NCI-H1694 treated with DMSO at 0.1 percent for 48 hours (cell line): ENCODE measurements at places on chromosomes 2 and 18.

DNA sequence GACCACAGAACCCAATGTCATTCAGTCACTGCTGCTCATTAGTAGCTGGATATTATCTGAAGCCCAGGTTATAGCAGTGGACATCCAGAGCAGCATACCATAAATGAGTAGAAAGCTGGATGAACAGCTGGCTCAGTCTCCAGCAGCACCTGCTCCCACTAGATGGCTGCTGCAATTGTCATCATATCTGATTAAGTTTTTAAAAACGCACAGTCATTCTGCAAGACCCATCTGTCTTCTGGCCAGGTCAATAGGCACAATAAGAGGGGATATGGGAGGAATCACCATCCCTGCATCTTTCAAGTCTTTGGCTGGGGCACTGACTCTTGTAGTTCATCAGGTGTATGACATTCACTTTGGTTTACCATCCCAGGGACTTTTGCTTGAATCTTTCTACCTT is 55.1 kb upstream of the XDH start:
- no peak for DNase-seq

DNA sequence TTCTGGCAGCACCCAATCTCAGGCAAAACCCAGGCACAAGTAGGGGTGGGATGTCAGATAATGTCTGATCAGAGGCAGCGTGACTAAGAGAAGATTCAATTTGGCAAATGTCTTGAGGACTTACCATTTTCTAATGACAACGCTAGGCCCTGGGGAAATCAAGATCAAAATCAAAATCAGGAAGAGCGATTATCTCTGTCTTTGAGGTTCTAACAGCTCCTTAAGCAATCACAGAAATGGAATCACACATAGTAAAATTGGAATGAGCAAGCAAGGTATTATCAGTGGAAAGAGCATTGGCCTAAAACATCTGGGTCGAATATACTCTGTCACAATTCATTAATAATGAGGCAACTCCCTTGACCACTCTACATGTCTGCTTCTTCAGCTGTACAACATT is 8.6 kb upstream of the SERPINB2 start:
- DNase-seq: no peak

DNA sequence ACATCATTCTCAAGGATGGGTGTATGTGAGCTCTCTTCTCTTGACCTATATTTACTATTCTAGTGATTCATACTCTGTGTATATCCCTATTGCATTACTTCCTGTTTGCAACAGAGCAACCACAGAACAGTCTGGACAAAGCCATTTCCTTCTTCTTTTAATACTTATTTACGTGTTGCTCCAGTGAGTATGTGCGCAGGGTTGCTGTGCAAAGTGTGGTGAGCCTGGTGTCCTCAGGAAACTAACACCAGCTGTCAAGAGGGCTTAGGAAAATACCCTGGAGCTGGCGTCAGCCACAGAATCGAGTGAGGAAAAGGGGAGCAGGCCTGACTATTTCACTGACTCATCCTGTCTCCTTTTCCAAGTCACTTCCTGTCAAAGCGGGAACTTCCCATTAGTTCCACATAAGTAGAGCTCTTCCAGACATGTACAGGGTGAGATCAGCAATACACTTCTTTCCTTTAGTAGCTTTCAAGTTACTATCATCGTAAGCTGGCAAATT is 214.1 kb upstream of the COPS8 start:
- DNase-seq: peak; percentile 17

DNA sequence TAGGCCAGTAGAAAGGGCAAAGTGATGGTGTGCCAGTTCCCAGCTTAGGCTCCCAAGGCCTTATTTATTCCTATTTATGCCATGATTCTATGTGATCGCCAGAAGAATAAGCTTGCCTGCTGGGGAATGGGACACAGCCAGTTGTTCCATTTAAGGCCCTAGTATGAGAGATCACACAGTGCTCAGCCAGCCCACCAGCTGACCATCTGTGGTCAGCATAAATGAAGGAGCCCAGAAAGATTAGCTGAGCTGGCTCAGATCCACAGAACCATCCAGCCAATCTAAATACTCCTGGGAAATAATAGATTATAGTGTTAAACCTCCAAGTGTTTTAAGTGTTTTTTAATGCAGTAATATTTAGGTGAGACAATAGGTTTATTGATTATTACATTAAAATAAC is 12.6 kb upstream of the L3MBTL4 start:
- no peak for DNase-seq

- peak; percentile 11 for DNase-seq
Observed at GRCh38 chr2:200054681-200055468, 99.5 kb downstream of the MAIP1 start.

GRCh38 chr18:22703883-22704585 is 229.1 kb upstream of the RBBP8 start:
- peak; percentile 20 for DNase-seq

- DNase-seq: no peak
Observed at GRCh38 chr2:147173189-147173581, 671.6 kb upstream of the ACVR2A start.

GRCh38 chr2:217623281-217623912 is 379.4 kb downstream of the TNS1 start:
- DNase-seq: no peak

DNA sequence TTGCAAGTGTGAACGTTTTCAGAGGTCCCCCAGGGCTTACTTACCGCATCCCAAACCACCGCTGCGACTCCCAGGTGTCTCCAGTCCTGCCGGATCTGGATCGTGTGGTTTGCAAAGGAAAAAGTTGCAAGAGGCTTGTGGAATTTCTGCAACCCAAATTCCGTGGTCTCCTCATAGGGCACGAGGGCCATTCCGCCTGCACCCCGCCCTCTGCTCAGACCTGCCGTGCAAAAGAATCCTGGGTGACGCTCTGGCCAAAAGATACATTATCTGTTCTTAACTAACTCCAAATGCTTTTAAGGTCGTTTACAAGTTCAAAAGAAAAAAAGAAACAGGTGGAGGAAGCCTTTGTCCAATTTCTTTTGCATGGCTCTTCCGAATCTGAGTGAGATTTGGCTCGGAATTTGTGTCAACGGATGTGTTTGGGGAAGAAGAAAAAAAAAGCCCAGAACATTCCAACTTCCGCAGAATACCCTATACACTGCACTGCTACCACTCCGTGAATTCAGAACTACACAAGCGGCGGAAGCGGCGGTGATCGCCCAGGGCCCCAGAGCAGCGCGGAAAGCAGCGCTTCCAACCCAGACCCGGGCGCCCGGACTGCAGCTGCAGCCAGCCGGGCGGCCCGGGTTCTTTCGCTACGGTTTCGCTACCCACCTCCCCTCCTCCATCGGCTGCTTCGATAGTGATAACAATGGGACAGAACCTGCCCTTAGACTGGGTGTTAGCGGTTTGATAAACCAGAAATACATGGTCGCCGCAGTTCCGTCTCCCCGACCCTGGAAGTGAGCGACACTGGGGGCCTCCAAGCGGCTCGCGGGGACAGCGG is 795 bp downstream of the METTL21A start:
- DNase-seq: peak; percentile 24
